ENCODE measurements at places on chromosomes 12 and 14.

DNA sequence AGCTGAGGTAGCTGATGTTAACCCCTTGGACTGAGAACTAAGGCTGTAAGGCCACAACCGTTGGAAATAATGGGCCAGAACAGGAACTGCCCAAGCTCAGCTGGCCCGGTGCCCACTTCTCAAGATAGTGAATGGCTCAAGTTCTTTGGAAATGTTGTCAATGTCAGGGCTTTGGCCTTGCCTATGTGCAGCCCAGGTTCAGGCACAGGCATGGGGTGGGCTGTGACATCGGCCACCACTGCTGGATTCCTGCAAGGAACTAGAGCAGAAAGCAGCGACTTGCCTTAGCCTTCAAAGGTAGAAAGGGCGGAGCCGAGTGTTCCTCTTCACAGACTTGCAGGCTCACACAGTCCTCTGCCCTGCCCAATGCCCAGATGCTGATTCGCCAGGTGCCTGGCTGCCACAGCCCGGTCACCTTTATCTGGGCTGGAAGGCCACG, 291.2 kb downstream of the ZFP36L1 start:
- DNase-seq: peak; percentile 94

- no peak for DNase-seq
These were observed 474.9 kb downstream of the ATP23 start for GRCh38 chr12:58416236-58416635.

DNA sequence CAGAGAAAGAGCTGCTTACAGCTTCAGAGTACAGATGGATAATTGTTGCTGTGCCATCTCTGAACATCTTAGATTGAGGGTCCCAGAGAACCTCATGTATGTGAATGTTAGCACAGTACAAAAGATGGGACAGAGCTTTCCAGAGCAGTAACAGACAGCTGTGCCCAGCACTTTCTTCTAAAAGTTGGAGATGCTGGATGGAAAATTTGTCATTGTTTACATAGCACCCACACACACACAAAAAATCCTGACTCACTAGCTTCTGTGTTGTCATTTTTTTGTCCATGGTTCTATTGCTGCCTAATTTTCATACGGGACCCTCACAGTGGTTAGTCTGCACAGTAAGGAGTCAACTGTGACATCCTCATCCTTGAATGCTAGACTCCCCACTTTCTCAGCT, 374.7 kb downstream of the DIO2 start:
- no peak for DNase-seq

GRCh38 chr14:30553311-30553989, 5.5 kb upstream of the G2E3 start:
- no peak for DNase-seq

DNA sequence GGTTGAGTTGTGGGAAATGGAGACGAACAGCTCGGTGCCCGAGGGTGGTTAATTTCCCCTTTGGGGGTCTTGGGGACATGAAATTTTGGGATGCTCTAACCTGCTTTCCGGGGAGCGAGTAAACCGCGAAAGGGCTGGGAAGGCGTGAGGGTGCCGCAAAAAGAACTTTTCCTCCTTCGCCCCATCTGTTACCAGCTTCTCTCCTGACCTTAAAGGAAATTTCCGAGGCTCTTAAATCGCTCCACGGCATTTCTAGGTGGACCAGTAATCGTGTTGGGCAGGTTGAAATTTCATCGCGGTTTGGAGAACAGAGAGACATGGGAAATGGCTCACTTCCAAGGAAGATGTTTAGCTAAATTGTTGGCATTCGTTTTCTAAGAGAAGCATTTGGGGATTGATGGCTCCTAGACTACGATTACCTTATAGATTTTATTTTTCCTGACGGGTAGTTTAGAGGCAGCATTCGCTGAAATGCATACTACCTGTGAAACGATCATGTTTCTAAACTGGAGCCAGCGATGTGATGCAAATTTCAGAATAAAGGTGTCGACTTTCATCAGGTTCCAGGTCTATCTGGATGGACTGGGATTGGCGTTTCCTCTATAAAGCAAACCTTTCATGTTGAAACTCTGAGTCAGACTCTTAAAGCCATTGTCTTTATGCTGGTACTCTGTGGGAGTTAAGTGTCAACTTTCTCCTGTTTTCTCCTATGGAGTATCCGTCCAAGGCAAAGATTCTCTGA, 414.5 kb downstream of the PCNX1 start:
- DNase-seq: peak; percentile 78

GRCh38 chr14:81767266-81767995, 233.8 kb upstream of the SEL1L start:
- no peak for DNase-seq

DNA sequence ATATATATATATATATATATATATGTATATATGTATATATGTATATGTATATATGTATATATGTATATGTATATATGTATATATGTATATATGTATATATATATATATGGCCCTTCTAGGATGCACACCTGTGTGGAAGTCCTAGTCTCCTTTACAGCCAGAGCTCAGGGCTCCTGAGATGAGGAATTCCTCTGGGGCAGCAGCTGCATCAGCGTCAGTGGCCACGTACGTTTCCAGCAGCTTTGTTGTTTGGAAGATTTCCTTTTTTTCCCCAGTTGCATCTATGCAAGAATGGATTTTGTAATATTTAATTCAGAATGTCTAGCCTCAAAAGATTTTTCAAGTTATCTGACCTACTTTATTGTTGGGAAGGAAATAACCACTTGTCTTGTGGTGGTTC, 68.6 kb downstream of the TNFAIP2 start:
- no peak for DNase-seq
